Memory B cell (primary cell): ENCODE measurements at places on chromosomes 5 and 9.

DNA sequence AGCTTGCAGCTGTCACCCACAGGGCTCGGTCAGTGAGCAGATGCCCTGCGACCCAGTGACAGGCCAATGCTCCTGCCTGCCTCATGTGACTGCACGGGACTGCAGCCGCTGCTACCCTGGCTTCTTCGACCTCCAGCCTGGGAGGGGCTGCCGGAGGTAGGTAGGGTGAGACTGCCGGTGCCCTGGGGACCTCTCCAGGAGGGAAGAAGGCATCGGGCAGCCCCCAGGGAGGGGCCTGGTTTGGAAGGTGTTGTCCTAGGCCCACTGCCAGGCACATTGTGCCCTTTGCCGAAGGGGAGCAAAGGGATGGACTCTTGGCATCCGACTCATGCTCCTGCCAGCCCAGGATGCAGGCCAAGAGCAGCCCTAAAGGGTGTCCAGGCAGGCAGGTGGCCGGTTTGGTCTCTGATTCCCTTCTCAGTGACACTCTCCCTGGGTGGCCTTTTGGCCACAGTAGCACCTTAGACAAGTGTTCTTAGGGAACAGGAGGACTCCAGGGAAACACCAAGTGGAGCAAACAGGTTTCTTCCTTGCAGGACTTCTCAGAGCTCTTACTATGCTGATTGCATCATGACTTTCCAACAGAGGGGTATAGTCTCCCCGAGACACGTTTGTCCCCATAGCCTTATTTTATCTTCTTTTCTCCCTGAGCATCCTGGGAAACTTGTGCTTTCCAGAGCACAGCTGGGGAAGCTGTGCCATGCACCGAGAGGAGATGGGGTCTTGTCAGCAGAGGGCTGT, 28.1 kb upstream of the AIF1L start:
- peaks cover 12% of the 10 kb centered on the region for H3K27me3 ChIP-seq
- no peaks in the 10 kb centered on the region for H3K4me1 ChIP-seq
- no peaks in the 10 kb centered on the region for H3K36me3 ChIP-seq

DNA sequence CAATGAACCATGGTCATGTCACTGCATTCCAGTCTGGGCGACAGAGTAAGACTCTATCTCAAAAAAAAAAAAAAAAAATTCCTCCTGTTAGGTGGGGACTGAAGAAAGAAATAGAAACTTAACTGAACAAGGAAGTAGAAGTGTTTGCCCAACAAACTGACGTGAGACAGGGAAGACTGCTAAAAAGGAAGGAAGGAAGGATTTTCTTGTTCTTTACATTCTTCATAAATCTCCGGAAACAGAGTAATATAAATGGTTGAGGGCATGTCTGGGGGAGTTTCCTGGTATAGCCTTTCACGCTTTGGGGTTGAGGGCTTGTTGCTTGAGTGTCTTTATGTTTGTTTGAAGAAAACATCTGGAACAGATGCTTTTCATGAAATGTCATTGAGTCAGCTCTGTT, 3.1 kb downstream of the TOR1B start:
- DNase-seq = no peak
- no peaks in the 10 kb centered on the region for H3K27me3 ChIP-seq
- H3K4me3 ChIP-seq = no peak overlapping the region

GRCh38 chr9:113425072-113425471, 14.5 kb downstream of the C9orf43 start:
- no peaks in the 10 kb centered on the region for H3K4me1 ChIP-seq
- H3K27ac ChIP-seq = no peak overlapping the region
- H3K27me3 ChIP-seq = peaks cover 7% of the 10 kb centered on the region

- H3K36me3 ChIP-seq = no peaks in the 10 kb centered on the region
- DNase-seq = no peak
- no peak overlapping the region for H3K4me3 ChIP-seq
- no peaks in the 10 kb centered on the region for H3K4me1 ChIP-seq
- H3K27ac ChIP-seq = no peak overlapping the region
Measured at GRCh38 chr9:7811677-7812076, 12.1 kb upstream of the DMAC1 start.

- H3K27ac ChIP-seq = no peak overlapping the region
- no peaks in the 10 kb centered on the region for H3K36me3 ChIP-seq
- DNase-seq = no peak
- no peaks in the 10 kb centered on the region for H3K4me1 ChIP-seq
- no peak overlapping the region for H3K4me3 ChIP-seq
Measured at GRCh38 chr9:91027005-91027404, 225.4 kb downstream of the SYK start.

DNA sequence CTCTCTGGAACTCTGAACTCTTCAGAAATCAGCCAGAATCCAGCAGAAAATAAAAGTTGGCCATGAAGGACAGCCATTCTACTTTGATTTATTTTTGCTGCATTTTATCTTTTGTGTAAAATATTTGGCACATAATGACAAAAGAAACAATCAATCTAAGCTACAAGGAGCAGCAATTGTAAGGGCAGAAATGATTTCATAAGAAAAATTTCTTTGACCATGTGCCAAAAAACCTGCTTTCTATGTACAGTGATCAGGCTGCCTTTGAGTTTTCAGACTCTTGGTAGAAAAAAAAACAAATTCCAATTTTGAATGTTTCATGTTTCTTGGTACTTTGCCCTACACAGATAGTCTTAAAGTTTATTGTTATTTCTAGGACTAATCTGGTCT, 69.8 kb upstream of the SLC1A3 start:
- H3K27me3 ChIP-seq = peaks cover 6% of the 10 kb centered on the region
- H3K4me3 ChIP-seq = no peak overlapping the region
- no peaks in the 10 kb centered on the region for H3K4me1 ChIP-seq
- no peak for DNase-seq

DNA sequence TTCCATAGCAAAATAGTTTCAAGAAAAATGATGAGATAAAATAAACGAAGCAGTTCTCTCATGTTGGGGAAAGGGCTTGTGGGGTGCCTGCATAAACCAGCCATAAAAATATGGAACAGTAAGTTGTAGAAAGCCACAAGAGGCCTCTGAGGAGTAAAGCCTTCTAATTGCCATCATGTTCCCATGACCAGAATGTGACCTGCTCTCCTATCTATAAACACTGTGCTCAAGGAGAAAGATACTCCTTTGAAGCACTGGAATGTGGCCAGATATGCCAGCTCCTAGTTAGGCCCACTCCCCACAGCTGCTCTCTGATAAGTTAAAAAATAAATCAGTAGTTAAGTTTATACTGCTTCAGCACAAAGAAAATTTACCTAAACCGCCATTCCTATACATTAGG, 65.8 kb downstream of the SETX start:
- no peaks in the 10 kb centered on the region for H3K4me1 ChIP-seq
- H3K27ac ChIP-seq = no peak overlapping the region
- DNase-seq = no peak
- H3K4me3 ChIP-seq = no peak overlapping the region

GRCh38 chr5:158317507-158317906, 458.6 kb upstream of the CLINT1 start:
- no peak overlapping the region for H3K4me3 ChIP-seq
- no peaks in the 10 kb centered on the region for H3K4me1 ChIP-seq
- no peak overlapping the region for H3K27ac ChIP-seq

DNA sequence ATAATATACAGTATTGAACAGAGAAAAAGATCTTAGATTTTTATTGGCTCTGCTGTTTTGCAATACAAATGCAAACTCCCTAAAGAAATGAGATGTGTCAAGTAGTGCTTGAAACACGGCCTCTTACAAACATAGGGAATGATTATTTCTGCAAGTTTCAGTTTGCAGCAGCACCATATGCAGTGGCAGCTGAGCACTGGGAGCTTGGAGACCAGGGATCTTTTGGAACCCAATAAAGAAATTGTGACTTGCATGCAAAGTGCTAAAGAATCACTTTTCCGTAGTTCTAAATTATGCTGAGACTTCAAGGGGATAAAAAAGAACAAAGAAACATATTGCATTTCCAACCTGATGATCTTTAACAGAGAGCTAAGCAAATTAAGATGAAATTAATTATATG, 674.6 kb upstream of the ZNF608 start:
- no peaks in the 10 kb centered on the region for H3K4me1 ChIP-seq
- H3K36me3 ChIP-seq = no peaks in the 10 kb centered on the region
- peaks cover 1% of the 10 kb centered on the region for H3K27me3 ChIP-seq
- H3K27ac ChIP-seq = no peak overlapping the region
